ENCODE measurements at places on chromosomes 13 and 19.

- DNase-seq: no peak
These were observed 1.7 kb downstream of the SMIM24 start for GRCh38 chr19:3478409-3479176.

DNA sequence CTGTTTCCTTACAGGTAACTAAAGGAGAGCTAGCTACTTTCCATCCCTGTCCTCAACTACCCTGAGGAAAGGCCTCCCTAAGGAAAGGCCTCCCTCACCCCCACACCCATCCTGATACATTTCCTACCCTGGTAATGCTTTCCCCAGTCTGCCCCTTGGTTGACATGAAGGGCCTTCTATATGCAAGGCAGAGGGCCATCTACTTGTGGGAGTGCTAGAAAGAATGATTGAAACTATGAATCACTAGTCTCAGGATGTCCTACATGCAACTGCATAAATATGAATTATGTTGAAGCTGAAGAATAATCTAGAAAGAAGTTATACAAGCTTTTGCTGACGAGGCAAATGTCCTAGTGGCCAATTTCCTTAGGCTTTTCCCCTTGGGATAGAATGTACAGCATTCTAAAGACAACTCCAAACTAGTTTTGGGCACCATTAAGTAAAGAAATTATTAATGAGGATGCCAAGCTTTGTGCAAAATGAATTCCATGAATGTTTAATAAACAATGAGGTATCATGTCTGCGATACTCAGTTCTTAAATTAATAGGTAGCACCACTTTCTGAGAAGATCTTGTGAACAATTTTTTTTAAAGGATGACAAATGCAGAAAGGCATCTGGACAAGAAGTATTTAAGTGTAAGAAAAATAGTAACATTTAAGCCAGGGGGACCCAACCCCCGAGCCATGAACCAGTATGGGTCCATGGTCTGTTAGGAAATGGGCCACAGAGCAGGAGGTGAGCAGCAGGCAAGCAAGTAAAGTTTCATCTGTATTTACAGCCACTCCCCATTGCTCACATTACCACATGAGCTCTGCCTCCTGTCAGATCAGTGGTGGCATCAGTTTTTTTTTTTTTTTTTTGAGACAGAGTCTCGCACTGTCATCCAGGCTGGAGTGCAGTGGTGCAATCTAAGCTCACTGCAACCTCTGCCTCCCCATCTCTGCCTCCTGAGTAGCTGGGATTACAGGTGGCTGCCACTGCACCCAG is 223.0 kb downstream of the LHFPL6 start:
- no peak for DNase-seq

DNA sequence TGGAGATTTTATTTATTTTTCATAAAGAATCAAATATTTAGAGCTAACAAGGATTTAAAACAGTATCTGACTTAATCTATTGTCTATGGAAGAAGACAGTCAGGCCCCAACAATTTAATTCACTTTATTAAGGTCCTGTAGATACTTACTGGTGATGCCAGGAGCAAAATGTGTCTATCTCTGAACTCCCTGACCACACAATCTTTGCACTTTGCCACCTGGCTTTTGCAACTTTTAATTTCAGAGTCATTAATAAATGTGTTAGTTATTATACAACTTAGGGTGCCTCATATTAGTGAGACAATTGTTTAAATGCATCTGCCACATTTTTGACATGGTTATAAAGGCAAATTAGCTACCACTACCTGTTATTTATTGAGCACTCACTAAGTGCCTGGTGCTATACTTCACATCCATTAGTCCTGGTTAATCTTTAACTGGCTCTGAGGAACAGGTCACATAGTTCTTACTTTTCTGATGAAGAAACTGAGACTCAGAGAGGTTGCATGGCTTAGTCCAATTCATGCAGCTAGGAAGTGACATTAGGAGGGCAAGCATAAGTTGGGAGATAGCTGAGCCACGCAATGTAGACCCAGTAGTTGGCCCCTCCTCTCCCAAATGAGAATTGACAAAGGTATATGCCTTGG is 297.9 kb downstream of the DCT start:
- no peak for DNase-seq

DNA sequence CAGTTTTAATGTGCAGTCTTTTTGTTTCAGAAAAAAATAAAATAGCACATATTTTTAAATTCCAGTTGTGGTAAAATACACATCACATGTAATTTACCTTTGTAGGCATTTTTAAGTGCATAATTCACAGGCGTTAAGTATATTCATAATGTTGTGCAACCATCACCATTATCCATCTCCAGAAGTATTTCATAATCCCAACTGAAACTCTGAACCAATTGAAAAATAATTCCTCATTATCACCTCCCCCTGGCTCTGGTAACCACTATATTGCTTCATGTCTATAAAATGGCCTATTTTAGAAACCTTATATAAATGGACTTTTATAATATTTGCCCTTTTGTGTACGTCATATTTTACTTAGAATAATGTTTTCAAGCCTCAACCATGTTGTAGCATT is 756.5 kb upstream of the KLHL1 start:
- DNase-seq: peak; percentile 45

Data from OCI-M1 (cell line).